Stimulated activated CD8-positive, alpha-beta memory T cell treated with anti-CD3 and anti-CD28 coated beads, Interleukin-7, amount 100 ng/mL, for 24 hours (primary cell): ENCODE measurements at places on chromosomes 2 and 18.

DNA sequence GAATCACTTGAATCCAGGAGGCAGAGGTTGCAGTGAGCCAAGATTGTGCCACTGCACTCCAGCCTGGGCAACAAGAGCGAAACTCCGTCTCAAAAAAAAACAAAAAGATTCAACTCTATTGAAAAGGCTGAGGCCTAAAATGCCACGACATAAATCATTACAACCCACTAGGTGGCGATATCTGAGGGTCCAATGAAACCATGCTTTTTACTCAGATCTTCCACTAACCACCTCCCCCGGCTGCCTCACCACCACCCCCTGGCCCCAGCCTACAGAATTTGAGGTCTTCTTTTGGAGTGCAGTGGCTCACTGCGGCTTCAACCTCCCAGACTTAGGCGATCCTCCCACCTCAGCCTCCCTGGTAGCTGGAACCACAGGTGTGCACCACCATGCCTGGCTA is 57.5 kb downstream of the AP1S3 start:
- DNase-seq: no peak

DNA sequence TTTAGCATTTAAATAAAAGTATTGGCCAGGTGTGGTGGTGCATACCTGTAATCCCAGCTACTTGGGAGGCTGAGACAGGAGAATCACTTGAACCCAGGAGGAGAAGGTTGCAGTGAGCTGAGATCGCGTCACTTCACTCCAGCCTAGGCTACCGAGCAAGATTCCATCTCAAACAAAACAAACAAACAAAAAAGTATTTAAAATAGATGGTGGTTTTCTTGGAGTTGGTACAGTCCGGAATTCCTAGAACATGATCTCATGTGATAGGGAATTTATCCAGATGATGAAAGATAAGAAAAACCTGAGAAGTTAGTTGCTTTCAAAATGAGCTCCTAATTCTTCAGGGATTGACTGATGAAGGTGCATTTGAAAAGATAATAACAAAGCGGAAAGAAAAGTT is 62.0 kb downstream of the BIRC6 start:
- DNase-seq: no peak

GRCh38 chr2:25168256-25169072 is at the start of gene POMC:
TSS of gene POMC (minus strand) at chr2:25168580. CDS start at chr2:25164772, 3,808 bp downstream.
- DNase-seq: no peak

- no peak for DNase-seq
These were observed 20.0 kb downstream of the AQP12A start for GRCh38 chr2:240711701-240712100.

DNA sequence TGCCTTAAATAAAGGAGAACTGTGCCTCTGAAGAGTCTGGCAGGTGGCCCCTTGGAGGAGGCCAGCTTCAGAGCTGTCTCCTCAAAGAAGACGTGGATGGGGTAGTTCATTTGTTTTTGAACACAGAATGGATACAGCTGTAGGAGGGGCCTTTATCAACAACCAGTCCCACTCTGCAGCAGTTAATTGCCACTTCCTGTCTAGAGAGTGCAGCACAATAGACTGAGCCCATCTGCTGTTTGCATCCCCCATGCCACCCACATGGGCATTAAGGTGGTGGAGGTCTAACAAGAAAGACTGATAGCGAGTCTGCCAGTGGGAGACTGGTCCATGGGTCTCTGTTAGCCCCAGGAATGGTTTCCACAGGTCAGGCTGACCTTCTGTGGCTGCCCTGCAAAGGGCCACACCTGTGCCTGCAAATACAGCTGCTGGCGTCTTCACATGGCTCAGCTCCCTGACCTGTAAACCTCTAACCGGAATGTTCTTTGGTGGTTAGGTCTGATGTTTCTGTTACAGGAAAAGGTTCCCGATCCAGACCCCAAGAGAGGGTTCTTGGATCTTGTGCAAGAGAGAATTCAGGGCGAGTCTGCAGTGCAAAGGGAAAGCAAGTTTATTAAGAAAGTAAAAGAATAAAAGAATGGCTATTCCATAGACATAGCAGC is 153.3 kb upstream of the ITGA6 start:
- DNase-seq: no peak

DNA sequence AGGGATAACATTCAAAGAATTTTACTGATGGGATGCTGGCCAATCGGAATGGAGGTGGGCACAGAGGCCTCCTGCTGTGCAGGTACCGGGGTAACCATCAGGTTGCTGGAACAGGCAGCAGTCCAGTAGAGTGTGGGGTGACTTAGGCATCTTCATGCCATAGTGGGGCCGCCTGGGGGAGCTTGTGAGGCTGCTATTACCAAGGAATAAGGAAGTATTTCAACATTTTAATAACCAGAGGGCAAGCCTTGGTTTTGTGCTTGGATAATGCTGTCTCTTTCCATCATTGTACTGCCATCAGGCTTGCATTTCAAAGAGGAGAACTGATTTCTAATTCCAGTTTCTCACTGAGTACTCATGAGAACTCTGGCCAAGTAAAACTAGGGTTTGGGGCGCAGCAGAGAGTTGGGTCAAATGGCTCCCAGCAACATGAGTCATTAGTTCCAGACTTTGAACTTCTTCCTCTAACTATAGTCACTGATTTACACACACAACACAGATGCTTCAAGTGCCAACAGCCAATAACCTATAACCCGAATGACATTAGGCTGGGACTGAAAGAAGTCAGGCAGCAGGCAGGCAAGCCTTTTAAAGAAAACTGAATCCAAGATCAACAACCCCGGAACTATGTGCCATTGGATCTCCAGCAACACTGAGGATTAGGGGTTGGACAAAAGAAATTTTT is 56.1 kb upstream of the FHL2 start:
- DNase-seq: no peak

DNA sequence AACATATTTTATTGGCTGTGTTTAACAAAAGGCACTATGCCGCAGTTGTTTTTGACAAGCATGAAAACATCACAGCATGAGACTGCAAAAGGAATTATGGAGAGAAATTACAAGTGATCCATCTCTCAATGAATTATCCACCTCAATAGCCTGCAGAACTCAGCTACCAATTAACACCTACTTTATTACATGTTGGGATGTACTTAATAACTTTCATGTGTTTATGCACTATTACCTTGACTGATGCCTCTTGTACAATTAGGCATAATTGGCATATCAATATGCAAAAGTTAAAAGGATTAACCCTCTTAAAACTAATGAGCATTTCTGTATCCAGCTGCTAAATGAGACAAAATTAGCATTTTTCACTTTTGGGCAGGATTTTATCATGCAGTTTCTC is 27.8 kb downstream of the ARHGAP15 start:
- DNase-seq: no peak

- no peak for DNase-seq
These were observed 62.6 kb downstream of the TMEM131 start for GRCh38 chr2:97932975-97933662.

DNA sequence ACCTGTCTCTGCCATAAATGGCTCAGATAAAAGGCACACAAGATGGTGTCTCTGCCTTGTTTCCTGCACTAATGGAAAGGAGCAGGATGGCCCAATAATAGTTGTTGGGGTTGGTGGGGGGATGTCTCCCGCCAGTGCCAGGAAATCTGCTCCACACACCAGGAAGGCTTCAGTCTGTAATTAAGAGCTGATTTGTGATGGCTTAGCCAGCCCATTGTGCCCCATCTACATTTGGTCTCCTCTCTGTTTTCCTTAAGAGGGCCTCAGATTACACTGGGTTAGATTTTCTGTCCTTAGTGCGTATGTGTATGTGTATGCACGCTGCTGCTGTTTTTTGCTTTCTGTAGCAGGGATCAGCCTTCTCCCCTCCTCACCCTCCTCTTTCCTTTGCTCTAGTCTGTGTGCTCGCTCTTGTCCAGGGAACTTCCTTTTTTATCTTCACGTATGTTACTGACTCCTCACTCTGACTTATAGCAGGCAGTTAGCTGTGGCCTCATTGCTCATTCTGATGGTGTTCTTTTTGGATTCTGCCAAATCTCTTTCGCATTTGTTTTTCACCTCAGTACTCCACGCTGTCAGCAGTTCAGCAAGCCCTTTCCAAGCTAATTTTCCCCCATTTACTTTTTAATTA is 33.4 kb upstream of the MGAT5 start:
- DNase-seq: no peak

- no peak for DNase-seq
These were observed 75.4 kb upstream of the KCNE4 start for GRCh38 chr2:222976521-222977061.

DNA sequence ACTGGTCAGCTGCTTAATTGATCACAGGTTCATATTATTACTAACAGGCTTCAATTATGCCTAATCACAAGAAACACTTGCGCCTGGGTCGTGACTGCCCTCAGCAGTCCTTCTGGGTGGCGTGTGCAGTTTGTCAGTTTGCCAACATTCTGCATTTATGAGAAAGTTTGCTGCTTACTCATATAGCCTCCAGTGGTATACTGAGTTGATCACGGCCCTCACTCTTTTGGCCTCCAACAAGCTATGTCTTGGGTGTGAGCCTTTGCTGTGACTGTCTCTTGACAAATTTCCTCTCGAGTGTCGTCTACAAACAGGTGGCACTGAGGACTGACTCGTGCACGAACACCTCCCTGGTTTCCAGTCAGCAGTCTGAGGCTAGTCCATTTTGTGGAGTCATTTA is 27.3 kb downstream of the DCDC2C start:
- DNase-seq: no peak

DNA sequence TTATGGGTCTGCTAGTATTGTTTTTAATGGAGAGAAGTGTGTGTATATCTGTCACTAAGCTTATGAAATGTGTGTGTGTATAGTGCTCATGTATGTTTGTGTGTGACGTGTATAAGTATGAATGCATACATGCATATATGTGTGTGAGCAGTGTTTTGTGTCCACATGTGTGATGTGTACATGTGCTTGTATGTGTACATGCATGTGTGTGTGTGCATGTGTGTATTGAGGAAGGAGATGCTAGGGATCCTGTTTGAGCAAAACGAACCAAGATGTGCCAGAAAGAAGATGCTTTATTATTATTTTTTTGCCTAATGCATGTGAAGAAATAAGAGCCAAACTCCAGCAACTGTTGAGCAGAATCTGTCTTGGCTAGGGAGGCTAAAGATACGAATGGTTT is 301.3 kb upstream of the SKOR2 start:
- no peak for DNase-seq

DNA sequence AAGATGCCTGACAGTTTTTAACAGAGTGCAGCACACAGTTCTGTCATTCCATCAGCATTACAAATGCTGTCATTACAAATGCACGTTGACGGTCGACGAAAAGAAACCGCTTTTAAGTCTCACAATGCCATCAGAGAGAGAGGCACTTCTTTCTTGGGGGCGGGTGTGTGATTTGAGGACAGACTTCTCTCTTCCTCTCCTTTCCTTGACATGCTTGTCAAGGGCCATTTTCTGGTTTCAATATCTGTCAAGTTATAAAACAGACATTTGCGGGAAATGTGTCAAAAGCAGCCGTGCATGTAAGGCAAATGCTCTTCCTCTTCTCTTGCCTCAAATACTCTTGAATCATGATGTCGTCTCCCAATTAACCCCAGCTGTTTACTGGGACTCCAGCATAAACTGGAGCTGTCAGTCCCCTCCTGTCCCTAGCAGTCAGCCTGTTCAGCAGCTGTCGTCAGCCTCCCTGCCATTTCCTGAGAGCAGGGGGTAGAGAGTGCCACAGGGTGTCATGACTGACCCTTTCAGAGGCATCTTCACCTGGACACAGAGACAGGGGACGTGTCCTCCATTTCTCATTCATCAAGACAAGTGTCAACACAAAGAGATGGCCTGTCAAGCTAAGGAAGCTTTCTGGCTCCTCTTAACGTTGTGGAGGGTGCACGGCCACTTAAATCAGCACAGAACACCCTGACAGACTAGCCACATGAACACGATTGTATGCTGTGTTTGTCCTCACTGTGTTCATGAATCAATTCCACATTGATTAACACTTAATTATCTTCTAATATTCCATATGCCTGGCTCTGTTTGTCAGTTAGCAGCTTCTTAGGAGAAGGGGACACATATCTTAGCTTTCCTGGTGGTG is 305.4 kb upstream of the RAB6C start:
- DNase-seq: no peak

DNA sequence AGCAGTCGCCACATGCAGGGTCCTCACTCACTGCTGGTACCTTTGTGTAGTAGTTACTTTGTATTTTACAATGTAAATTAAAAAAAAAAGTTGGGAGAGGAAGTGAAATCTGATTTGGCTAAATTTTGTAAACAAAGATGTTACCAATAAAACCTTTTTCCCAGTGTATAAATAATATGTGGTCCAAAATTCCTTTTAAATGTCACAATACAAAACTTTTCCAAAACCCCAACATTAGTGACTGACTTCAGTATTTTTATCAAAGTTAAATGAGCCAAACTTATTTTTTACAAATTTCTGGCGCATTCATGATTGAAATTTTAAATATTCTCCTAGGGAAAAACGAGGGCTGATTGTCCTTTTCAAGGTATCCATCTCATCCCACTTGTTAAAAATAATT is 239.9 kb downstream of the AGAP1 start:
- DNase-seq: no peak

- DNase-seq: no peak
These were observed 47.0 kb downstream of the STAT4 start for GRCh38 chr2:191103774-191104173.

DNA sequence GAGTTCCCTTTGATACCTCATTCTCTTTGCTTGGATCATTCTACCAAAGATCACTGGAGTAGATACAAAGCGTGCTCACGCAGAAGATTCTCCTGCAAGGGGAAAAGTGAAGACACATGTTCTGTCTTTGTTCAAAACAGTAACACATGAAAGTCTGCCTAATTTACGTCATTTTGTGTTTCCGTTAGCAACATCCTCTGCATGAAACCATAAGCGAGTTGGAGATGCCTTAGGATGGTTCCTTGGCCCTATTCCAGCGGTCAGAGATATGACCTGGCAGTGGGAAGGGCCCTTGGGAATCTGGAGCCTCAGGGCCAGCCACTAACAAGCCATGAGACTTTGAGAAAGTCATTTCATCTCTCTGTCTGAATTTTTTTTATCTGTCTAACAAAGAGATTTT is 180.9 kb upstream of the TWIST2 start:
- DNase-seq: no peak

GRCh38 chr2:155997538-155997937 is 335.0 kb downstream of the NR4A2 start:
- no peak for DNase-seq

GRCh38 chr2:41116106-41116797 is 664.4 kb upstream of the SLC8A1 start:
- DNase-seq: no peak

- DNase-seq: no peak
These were observed 24.7 kb downstream of the BABAM2 start for GRCh38 chr2:27915191-27915590.

DNA sequence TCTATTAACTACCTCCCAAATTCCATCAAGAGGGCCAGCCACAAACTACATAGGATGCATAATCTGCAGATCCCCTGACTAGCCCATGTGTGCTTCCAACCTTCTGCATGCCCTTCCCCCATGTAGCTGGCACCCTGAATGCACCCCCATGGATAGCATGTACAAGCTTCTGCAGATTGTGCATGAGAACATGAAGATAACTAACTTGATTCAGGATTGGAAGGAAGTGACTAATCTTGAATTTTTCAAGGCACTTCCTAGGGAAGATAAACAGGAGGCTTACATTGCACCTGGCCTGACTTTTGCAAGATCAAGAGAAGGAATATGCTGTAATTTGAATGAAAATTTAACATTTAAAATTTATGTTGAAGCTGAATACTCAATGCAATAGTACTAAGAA is 66.7 kb downstream of the CDC42EP3 start:
- DNase-seq: no peak
